Stimulated activated CD8-positive, alpha-beta memory T cell treated with anti-CD3 and anti-CD28 coated beads, Interleukin-15, amount 100 ng/mL, for 1 hour (primary cell): ENCODE measurements at places on chromosomes 3 and 15.

DNA sequence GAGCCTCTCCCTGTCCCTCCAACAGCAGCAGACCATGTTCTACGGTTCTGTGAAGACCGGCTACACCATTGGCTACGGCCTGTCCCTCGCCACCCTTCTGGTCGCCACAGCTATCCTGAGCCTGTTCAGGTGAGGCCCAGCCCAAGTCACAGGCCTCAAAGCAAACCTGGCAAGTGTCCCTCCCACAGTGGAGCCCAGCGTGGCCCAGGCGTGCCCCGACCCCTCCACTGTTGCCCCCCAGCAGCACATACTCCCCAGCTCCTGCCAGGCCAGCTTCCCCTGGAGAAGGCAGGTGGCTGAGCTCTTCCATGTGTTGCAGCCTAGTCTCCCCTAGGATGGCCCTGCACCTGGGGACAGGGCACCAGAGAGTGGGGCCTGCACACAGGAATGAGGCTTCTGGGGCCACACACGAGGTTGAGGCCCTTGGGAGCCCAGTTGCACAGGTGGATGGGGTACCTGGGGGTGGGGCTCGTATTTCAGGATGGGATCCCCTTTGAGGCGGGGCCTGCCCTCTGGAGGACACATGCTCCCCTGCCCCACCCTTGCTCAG is 25.0 kb downstream of the VIPR1 start:
- DNase-seq = no peak

- DNase-seq = no peak
Measured at GRCh38 chr15:71278989-71279756, 163.9 kb downstream of the THSD4 start.

DNA sequence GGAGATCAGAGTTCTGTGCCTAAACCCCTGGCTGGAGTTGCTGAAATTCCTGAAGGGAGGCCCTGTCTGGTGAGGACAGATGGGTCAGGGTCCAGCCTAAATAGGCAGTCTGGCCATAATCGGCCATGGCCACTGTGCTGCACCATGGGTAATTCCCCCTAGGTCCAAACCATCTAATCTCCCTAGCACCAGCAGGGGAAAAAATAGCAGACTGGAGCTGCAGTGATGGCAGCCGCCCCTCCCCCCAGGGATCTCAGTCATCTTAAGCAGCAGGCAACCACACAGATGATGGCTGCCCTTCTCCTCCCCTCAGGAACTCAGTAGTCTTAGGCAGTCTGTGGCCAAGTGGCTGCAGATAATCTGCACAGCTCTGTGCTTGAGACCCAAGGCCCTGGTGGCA is 68.4 kb upstream of the CD96 start:
- DNase-seq = no peak

GRCh38 chr3:142947352-142947751 is 16.1 kb downstream of the PAQR9 start:
- no peak for DNase-seq

- DNase-seq = no peak
Measured at GRCh38 chr15:88727439-88727838, 75.8 kb upstream of the ACAN start.

DNA sequence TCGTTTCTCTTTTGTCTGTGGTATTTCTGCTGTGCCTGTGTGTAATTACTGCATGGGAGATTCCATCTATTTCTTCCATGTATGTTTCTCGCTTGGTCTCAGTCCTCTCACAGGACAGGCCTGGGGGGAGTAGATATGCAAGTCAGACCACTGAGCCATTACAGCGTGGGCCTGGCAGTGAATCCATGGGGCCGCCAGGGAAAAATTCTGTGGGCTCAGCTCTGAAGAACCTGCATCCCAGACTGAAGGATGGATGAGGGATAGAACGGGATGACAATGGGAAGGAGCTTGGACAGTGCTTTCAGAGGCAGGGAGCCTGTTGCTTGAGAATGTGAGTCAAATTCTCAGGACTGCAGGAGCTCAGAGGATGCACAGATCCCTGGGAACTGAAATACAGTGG is 24.8 kb downstream of the GRAMD2A start:
- DNase-seq = no peak

GRCh38 chr15:95431518-95431917 is 899.0 kb upstream of the NR2F2 start:
- DNase-seq = no peak

DNA sequence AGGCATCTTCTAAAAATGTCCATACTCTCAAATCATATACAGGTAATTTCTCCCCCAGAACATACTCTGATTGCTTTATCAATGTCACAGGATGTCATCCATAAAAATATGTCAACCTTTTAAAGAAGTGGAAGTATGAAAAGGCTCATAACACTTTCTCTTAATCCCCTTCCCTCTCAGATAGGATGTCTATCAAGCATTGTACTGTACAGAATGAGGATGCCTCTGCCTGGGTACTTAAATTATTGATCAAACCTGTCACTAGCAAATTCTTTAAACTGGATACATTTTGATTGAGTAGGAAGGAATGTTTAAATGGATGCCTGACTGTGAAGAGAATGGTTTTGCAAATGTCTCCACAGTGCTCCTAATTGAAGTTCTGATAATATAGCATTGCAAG is 168.7 kb downstream of the EPHA3 start:
- DNase-seq = no peak

GRCh38 chr3:104279617-104280016 is 1087.1 kb upstream of the ALCAM start:
- no peak for DNase-seq

DNA sequence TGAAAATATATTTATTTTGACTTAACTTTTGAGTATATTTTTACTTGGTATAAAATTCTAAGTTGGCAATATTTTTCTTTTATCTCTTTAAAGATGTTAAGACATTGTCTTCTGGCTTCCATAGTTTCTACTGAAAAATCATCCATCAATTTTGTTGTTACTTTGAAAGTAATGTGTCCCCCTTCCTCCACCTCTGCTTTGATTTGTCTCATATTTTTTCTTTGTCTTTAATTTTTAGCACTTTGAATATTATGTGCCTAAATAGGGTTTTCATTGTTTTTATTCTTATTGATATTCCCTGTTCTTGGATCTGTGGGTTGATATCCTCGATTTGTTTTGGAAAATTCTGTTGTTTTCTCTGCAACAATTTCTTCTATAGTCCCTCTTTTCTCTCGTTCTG is 157.4 kb downstream of the CD47 start:
- DNase-seq = no peak

- no peak for DNase-seq
Measured at GRCh38 chr3:146593776-146594175, 11.4 kb downstream of the PLSCR5 start.

DNA sequence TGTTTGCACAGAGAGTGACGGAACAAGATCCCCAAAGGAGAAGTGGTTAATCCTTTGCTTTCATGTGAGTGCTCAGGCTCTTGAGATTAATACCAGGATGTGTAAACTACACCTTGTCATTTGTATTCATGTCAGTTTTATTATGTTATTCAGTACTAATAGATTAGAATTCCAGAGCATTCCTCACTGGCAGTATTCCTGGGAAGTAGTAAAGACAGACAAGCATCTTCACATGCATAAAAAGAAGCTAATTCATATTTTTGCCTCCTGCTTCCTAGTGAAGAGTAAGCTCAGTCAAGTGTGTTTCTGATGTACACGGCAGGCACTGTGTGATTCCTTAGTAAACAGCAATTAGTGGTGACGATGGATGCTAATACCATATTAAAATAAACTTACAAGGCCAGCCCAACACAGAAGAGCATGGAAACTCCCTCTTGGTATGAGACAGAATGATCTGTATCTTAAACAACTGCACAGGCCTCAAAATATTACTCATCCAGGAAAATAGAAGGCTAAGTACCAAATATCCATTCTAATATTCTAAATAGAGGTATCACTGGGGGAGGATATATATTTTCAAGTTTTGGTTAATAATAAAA is 336.8 kb upstream of the MCTP2 start:
- DNase-seq = no peak

- DNase-seq = no peak
Measured at GRCh38 chr3:44892689-44893088, 18.3 kb downstream of the TGM4 start.

DNA sequence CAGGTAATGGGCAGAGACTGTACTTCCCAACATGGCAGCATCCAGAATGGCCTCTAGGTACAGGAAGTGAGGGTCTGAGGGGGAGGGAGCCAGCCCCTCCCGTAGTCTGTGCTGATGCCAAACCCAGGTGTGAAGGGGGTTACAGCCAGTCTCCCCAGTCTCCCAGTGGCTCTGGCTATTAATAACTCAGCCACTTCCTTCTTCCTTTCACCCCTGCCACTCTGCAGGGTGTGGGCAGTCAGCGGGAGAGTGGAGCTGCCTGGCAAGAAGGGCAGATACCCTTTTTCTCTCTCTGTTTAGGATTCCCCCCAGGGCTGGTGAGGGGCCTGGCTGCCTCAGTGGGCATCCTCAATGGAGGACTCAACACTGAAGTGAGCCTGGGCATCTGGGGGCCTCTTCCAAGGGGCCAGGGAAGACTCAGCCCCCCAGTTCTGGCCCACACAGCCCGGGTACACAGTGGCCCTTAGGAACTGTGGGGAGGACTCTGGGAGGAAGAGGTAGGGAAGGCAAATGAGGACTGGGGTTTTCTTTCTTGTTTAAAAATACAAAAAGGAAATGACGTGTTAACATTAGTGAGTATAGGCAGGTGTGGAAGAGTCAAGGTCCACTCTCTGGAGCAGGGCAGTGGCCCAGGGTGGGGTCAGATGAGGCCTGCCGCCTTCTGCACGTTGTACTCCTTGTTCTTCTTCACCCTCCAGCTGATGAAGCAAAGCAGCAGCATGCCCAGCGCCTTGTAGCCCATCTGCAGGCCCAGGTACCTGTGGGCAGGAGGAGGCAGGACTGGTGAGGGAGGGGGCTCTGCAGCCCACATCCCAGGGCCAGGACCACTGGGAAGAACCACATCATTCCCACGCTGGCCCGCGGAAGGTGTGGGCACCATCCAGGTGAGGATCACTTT is 38.6 kb upstream of the RAB6B start:
- DNase-seq = no peak

GRCh38 chr15:68208636-68209240 is 3.6 kb upstream of the CALML4 start:
- no peak for DNase-seq

- no peak for DNase-seq
Measured at GRCh38 chr15:22224241-22224671, 143.9 kb downstream of the OR4M2 start.

- DNase-seq = no peak
Measured at GRCh38 chr15:44193651-44194322, 1.3 kb downstream of the FRMD5 start.

DNA sequence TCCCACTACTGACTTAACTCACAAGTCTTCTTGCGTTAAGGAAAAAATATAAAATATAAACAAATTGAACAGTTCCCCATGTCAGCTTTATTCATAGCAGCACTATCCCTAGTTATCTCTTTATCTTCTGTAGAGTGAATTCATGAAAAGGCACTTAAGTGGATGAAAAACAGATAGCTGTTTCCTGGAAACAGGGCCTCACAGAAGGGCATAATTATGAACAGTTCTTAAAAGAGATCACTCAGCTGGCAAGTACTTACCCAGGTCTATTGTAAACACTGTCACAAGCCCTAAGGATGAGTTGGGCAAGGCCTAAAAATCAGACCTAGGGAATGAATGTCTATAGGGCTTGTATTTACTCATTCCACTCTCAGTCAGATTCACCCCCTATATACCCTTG is 10.7 kb downstream of the MB21D2 start:
- DNase-seq = no peak

DNA sequence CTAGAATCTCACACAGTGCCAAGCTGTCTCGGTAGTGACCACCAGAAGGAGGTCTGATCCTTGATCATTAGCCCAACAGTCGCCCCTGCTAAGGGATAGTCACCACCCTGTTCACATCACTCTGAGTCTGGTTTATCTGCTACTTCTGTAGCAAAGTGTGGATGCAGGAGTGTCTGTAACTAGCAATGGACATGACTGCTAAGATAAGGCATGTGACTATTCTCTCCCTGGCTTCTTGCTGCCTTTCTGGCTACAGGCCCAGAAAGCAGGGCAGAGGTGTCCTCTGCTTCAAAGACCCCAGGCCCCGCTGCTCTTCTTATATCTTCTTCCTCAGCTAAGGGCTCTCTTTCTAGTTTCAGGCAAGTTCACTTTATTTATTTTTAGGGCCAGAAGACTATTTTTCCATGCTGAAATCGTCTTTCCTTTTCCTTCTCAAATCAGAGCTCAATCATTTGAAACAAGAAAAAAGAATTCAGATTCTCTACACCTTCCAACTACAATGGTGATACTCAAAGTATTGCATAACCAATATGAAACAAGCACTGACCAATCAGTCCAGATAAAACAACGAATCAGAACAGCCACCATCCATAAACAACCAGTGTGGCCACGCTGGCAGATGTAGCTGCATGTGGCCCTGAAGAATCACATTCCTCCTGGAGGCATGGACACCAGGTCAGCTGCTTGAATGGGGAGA is 8.0 kb upstream of the KNG1 start:
- no peak for DNase-seq

DNA sequence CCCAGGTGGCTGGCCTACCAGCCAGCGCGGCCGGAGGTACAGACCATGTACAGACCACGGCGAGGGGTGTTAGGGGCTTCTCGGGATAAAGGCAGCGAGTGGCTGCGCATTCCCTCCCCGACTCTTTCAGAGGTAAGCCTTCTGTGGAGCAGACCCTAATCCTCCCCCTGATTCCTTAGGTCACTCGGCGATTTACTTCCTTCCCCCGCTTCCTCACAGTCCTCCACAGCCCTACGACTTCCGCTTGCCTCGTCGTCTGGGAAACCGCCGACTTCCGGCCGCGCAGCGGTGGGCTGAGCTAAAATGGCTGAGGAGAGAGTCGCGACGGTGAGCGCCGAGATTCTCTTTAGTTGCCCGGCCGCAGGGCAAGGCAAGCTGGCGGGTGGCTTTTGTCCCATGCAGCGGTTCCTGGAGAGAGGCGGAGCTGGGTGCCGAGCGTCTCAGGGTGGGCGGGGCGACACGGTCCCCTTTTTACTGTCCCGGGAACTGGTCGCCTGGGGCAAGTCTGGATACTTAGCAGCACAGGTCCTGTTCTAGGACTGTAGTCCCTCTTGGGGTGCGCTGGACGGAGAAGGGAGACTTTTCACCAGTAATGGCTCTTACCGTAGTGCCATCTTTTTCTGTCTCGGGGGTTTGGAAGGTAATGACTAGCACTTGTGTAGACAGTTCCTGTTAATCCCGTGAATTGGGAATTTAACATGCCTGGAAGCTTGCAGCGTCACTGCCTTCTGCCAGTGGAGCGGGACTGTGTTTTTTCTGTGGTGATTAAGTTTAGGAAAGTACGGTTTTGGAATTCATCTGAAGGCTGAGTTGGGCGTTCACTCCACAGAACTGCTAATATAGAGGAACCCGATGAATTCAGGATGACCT is at the start of the genes BBS4 and HIGD2B:
TSS of gene BBS4 (plus strand) at position 283 of the 870 bp plus-strand sequence. CDS start at position 304, 21 bp downstream.
TSS of gene HIGD2B (minus strand) at position 258 of the 870 bp plus-strand sequence. CDS start 9,808 bp downstream, outside the sequence.
- peak; percentile 71 for DNase-seq

DNA sequence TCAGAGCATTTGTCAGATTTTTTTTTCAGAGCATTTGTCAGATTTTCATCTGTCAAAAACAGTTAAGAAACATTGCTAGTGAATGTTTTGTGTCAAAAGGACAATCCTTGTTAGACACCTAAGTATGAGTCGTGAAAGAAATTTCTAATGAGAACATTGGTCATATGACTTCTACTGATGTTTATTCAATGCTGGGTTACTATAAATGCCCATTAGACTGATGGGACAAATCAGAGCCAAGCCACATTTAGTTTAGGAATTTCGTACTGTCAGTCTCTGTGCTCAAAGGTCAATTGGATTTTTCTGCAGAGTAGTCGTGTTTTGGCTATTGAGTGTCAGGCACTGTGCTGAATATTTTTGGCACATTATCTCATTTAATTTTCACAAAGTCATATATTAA is 31.6 kb downstream of the TSC22D2 start:
- DNase-seq = no peak

- DNase-seq = no peak
Measured at GRCh38 chr3:4406746-4407568, 60.1 kb downstream of the SUMF1 start.

- DNase-seq = no peak
Measured at GRCh38 chr3:100982710-100983109, 10.5 kb downstream of the ABI3BP start.
